ENCODE measurements at places on chromosomes 7 and 10.

- DNase-seq, result no peak
These were observed 48.6 kb downstream of the CRTAC1 start for GRCh38 chr10:97981816-97982215.

- no peak for DNase-seq
These were observed 174.1 kb downstream of the SKAP2 start for GRCh38 chr7:26690135-26690805.

DNA sequence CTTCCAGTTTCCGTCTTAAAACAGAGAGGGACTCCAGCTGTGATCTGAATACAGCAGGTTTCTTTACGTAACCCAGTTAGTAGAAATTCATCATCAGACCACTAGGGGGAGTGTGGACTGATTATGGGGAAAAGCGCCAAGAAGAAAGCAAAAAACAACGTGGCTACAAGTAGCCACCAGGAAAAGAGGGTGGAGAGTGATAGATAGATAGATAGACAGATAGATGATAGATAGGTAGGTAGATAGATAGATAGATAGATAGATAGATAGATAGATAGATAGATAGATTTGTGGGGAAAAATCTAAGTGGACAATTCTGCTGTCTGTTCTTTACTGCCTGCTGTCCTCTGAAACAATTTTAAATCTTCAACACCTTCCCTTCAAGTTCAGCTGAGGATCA, 12.7 kb upstream of the AKR1B10 start:
- DNase-seq, result peak; percentile 31

GRCh38 chr10:49605216-49605938, 4.7 kb upstream of the SLC18A3 start:
- DNase-seq, result no peak

DNA sequence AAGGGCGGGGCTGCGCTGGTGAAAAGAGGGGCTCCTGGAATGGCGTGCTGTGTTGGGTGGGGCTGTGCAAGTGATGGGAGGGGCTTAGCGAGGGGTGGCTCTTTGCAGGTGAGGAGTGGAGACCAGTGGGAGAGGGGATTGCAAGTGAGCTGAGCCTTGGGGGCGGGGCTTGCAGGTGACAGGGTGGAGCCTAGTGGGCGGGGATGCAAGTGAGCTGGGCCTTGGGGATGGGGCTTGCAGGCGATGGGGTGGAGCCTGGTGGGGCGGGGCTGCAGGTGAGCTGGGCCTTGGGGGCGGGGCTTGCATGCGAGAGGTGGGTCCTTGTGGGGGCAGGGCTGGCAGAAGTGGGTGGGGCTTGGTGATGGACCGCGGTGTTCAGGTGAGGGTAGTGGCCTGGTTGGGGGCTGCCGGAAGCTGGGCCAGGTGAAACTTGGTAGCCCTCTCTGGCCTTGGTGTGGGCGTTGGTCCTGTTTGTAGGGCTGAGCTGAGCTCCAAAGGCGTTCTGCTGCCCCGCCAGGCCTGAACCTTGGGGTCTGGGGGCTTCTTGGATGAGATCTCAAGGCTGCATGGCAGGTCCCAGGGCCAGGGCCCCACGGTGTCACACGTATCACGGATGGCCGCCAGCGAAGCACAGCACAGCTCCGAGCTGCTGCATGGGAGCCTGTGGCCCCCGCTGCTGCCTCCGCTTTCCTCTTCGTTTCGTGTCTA, 743 bp upstream of the PITRM1 start:
- no peak for DNase-seq

DNA sequence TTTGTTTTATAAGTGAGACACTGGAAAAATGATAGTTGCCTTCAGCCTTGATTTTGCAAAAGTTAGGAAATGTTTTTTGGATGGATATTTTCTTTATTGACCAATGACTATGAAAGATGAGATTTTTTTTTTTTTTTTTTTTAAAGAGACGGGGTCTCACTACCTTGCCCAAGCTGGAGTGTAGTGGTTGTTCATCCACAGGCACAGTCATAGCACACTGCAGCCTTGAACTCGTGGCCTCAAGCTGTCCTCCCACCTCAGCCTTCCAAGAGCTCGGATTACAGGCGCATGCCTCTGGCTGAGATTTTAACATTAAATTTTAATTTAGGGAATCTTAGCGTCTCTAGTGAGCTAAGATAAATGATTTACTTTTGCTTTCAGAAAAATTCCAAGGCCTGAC, 66.2 kb downstream of the LOXL4 start:
- DNase-seq, result no peak

DNA sequence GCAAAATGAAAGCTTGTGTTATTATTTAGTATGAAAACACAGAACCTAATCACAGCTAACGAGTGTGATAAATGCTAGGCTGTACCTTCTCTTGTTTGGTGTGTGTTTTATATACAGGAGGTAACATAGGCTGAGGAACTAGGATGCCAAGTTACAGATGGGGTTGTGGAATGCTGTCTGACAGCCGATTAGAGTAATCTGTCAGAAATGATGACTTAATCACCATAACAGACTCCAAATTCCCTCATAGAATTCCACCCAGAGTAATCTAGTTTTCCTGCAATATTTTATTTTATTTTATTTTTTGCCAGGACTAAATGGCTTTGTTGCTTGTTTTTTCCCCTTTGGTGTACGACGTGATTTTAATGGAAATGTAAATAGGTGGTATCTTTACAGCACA, 221.2 kb downstream of the CELF2 start:
- no peak for DNase-seq
